Hair follicle dermal papilla cell (primary cell): ENCODE measurements at places on chromosomes 2 and 18. TPM values are rescaled to one million over a fixed set of nuclear protein-coding genes. Genes with fewer than 3 reads are reported as not detected.

The OSBPL1A gene
- total RNA-seq: 49.2 and 54.5 TPM in 2 replicates

The AQP12B gene
- total RNA-seq: not detected in 2 replicates

The FAM210A gene
- total RNA-seq: 29.6 and 29.7 TPM in 2 replicates

The TSGA10 gene
- total RNA-seq: 1.9 and 2.1 TPM in 2 replicates

The CIB4 gene
- total RNA-seq: not detected in 2 replicates

The EML6 gene
- 0.65 and 3.2 TPM in 2 replicates for total RNA-seq

The CCDC68 gene
- 3.6 and 3.9 TPM in 2 replicates for total RNA-seq

The CTDP1 gene
- 26.4 and 30.5 TPM in 2 replicates for total RNA-seq

The TTN gene
- total RNA-seq: under 0.01 and 0.12 TPM in 2 replicates

The AQP12A gene
- not detected in 2 replicates for total RNA-seq

The NETO1 gene
- not detected in 2 replicates for total RNA-seq

The FAM117B gene
- total RNA-seq: 0.97 and 1.8 TPM in 2 replicates
